Stimulated activated CD4-positive, alpha-beta T cell treated with anti-CD3 and anti-CD28 coated beads, Interleukin-2, amount 100 ng/mL, for 24 hours (primary cell): ENCODE measurements at places on chromosomes 4 and X.

GRCh38 chrX:102720237-102721168 lies at the start of gene GPRASP3:
Gene GPRASP3, plus strand, starts transcription at chrX:102720743. Its CDS starts 28,253 bp downstream, at chrX:102748996.
- peak; percentile 72 for DNase-seq

DNA sequence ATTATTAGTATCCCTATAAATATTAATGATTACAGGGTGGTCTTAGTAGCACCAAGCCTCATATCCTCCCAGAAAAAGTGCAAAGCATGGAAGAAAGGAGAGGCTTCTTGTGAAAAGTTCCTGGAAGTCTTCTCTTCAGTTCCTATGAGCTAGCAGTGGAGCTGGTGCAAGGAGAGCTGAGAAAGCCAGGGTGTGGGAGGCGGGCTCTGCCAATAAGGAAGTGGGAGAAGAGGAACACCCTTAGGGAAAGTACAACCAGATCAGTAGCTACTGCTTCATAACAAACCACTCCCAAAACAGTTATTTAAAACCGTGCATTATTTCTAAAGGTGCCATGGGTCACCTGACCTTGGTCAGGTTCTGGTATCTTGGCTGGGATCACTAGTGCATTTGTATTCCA lies 72.4 kb downstream of the MAP9 start:
- DNase-seq: no peak

GRCh38 chrX:50117476-50117875 lies 83.3 kb downstream of the AKAP4 start:
- DNase-seq: no peak

DNA sequence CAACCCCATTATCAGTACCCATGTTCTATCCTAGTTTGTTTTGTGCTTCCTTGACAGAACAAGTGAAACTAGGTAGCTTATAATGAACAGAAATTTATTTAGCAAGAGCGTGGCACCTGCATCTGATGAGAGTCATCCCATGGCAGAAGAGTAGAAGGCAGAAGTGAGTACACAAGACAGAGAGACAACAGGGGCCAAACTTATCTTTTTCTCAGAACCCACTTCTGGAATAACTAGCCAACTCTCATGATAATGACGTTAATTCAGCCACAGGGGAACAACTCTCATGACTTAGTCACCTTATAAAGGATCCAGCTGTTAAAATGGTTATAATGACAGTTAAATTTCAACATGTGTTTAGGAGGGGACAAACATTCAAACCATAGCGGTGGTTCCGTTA lies 644.9 kb downstream of the TECRL start:
- DNase-seq: no peak

DNA sequence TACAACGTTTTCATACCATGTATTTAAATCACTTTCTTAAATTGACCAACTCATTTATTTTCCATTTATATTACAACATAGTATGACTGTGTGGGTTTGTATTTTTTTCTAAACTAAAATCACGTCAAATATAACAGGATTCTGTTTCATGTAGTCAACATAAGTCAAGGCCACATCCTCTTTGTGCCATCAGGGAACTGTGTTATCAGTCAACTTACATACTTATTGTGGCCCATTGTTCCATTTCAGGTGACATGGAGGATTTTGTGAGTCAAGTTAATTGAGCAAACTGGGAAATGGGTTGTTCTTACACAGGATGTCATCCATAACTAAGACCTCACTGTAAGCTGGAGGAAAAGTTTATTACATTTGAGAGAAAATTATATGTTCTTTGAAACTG lies 35.9 kb downstream of the STK26 start:
- DNase-seq: no peak

- no peak for DNase-seq
These were observed 22.4 kb upstream of the ARMCX4 start for GRCh38 chrX:101462892-101463291.

DNA sequence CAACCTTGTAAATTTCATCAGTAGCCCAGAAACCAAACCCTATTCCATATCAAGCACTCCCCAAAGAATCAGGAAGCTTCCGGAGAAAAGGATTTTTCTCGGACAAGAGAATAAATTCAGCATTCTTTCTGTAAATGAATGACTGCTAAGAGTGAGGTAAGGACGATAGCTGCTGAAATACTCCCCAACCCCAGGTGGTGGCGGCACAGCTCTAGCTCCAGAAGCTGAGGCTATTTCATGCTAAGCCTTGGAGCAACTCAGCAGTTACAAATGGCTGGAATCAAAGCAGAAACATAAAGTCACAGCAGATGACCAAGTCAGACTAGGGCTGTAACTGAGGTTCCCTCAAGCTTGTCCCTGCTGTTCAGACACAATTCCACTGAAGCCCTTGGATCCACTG lies 13.9 kb upstream of the PCDH19 start:
- DNase-seq: no peak

DNA sequence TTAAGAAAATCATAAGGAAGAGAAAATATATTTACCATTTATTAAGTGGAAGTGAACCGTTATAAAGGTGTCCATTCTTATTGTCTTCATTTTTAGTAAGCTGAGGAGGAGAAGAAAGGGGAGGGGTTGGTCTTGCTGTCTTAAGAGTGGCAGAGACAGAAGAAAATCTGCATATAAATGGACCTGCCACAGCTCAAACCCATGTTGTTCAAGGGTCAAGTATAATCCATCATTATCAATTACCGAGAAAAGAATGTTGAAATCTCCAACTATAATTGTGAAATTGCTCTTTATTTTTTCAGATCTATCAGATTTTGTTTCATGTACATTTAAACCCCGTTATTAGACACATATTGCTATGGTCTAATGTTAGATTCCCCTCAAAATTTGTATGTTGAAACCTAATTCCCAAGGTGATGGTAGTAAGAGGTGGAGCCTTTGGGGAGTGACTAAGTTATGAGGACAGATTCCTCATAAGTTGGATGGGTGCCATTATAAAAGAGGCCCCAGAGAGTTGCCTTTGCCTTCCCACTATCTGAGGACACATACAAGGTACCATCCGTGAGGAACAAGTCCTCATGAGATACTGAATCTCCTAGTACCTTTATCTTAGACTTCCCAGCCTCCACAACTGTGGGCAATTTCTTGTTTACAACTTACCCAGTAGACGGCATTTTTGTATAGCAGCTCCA lies 58.5 kb upstream of the SMAD1 start:
- no peak for DNase-seq
